Stimulated activated CD4-positive, alpha-beta T cell treated with anti-CD3 and anti-CD28 coated beads, TNF-alpha, amount 100 ng/mL, for 24 hours (primary cell): ENCODE measurements at places on chromosomes 7 and 10.

GRCh38 chr10:63294781-63295180 lies 161.7 kb downstream of the NRBF2 start:
- no peak for DNase-seq

DNA sequence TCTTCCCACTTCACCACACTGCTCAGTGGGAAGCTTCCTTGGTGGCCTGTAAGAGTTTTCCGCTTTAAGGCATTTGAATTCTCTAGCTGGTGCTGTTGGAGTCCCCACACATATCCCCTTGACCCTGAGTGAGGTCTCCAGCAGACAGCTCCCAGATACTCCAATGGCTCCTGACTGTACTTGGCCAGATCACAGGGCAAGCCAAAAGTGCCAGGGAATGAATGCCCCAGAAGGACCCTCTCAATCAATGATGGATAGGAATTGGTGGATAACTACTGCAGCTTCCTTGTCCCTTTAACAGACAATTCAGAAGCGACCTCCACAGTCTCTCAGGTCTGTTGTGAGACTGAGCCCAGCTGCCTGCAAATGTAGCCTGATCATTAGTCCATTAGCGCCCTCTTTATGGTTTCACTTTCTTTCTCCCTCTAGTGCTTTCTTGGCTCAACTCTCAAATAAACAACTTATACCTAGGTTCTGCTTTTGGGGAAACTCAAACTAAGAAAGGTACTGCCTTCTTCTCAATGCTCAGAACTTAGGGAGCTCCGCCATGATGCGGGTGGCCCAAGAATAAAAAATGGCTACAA lies 283.0 kb downstream of the TCF7L2 start:
- no peak for DNase-seq

GRCh38 chr7:99219185-99219767 lies 11.4 kb upstream of the KPNA7 start:
- no peak for DNase-seq

GRCh38 chr10:79505829-79506228 lies 6.5 kb upstream of the EIF5AL1 start:
- DNase-seq: no peak

DNA sequence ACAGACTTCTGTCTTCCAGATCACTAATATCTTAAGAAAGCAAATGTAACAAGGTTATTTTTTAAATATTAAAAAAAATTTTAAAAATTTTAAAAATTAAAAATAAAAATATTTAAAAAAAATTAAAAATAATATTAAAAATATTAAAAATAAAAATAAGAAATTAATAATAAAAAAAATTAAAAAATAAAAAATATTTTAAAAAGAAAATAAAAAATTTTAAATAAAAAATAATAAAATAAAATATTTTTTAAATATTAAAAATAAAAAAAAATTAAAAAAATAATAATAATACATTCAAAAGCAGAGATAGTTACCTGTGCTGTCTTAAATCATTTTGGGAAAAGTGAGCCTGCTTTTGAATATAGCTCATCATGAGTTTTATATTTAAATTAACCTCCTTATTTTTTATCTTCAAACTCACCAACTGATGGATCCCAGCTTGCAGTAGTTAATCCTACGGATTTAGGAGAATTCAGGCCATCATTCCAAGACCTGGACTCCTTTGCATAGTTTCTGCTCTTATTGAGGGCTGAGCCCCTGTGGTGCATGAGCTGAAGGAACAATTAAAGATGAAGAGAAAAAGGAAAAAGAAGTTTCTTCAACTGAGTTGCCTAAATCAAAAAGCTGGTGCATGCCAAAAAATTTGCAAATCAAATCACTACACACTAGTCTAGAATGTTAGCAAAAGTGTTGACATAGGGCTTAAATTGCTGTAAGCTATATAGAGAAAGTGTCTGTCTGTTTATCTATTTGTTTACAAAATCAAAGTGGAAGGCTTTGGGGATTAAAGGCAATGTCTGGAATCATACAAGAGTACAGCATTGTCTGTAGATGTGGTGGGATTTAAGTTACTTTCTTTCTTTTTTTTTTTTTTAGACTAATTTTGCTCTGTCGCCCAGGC lies 50.5 kb upstream of the ZNF438 start:
- no peak for DNase-seq
